RPMI8226 (cell line): ENCODE measurements at places on chromosomes 12 and 14.
A peak's percentile ranks its signal among the peaks of the same experiment; 100 is the strongest.

- no peak for DNase-seq
These were observed 11.4 kb downstream of the AGAP2 start for GRCh38 chr12:57726884-57727757.

DNA sequence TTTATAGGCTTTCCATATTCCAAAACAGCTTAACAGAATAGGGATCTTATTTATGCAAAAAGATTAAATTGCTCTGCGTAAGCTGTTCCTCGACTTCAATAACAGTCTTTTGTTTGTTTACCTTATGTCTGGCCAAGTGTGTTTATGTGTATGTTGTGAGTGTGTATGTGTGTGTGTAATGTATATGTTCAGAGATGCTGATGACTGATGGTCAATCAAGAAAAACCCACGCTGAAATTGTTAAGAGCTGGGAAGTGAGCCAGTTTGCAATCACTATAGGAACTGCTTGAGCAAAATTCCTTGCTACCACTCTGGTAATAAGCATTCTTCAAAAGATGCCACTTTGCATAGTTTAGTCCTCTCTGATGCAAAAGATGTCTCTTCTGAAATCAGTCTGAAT lies 59.6 kb downstream of the PRKD1 start:
- DNase-seq, result no peak

GRCh38 chr14:34997762-34998161 lies 15.0 kb downstream of the SRP54 start:
- no peak for DNase-seq

- no peak for DNase-seq
These were observed at the start of gene FOXG1 for GRCh38 chr14:28766469-28766955. Gene FOXG1, plus strand, starts transcription at chr14:28766787. Its CDS starts 493 bp downstream, at chr14:28767280.

DNA sequence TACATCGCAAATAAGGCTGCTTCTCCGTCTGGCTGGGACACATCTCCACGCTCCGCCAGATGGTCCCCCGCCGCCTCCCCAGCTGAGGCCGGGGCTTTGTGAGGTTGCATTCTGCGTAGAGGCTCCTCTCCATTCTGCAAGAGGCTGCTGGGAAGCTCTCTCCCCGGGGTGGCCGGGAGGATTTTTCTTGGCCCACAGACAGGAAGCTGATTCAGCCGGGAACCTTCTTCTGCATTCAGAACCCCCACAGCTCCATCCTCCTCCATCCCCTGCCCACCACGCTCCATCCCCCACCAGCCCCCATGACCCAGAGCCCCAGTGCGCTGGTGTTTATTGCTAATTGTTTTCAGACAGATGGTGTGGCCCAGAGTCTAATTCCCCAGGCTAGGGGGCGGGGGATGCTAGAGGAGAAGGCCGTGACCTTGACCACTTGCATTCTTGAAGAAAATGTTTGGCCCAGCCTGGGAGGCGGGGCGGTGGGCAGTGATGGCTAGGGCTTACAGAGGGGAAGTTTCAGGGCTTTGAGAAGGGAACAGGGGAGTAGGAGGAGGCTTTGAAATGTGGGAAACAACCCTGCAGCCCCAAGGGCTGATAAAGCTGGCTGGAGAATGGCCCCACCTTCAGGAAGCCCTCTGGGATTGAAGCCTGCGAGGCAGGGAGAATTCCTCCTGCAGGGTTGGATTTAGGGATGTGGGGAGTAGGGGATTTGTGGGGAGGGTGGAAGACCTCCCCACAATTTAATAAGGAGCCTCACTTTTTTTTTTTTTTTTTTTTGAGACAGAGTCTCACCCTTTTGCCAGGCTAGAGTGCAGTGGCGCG lies 88.5 kb upstream of the NCOR2 start:
- peak; percentile 66 for DNase-seq

GRCh38 chr12:128513831-128514230 lies 246.9 kb downstream of the TMEM132C start:
- no peak for DNase-seq

GRCh38 chr14:95365401-95365800 lies 45.7 kb upstream of the CLMN start:
- no peak for DNase-seq

- peak; percentile 28 for DNase-seq
These were observed 155.3 kb upstream of the ATP2B1 start for GRCh38 chr12:89863968-89864367.

DNA sequence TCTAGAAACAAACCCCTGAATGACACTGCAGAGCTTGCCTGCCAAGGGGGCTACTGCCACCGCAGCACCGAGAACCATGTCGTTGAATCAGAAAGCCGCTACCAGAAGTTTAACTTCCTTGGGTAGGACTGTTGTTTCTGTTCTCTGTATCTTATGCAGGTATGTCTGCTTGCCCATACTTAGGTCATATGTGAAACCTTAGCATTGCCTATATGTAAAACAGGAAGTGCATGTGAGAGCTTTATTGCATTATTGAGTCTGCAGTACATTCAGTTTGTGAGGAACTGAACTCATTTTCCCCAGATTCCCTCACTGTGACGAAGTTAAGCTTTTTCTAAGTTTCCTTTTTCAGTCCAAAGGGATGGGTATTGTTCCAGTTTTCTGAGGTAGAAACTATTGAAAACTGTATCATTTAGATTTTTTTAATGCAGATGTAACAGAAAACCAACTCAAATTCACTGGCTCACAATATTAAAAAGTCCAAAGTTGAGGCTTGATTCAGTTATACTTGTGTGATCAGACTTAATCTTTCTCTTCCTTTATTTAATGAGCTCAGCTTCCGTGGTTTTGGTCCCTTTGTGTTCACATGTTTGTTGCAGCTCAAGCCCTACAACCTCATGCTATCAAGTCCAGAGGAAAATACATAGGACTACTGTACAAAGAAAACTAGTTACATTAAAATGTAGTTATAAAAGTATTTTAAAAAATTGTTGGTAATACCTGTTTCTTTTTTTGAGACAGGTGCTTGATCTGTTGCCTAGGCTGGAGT lies 6.9 kb downstream of the FBXO34 start:
- DNase-seq, result no peak

GRCh38 chr14:20775901-20776300 lies 5.2 kb upstream of the RNASE6 start:
- no peak for DNase-seq

GRCh38 chr12:107511292-107511691 lies 174.3 kb upstream of the PWP1 start:
- no peak for DNase-seq

GRCh38 chr12:30729547-30729946 lies 25.2 kb downstream of the CAPRIN2 start:
- no peak for DNase-seq

GRCh38 chr14:85399186-85399585 lies 130.8 kb upstream of the FLRT2 start:
- no peak for DNase-seq

GRCh38 chr12:131882804-131883520 lies 11.5 kb upstream of the ULK1 start:
- DNase-seq, result no peak

GRCh38 chr14:75375983-75376382 lies 51.8 kb upstream of the JDP2 start:
- DNase-seq, result no peak

GRCh38 chr12:12883369-12884001 lies 7.9 kb upstream of the GPRC5A start:
- DNase-seq, result no peak

- DNase-seq, result no peak
These were observed 119.0 kb upstream of the ATP2B1 start for GRCh38 chr12:89827592-89827991.

DNA sequence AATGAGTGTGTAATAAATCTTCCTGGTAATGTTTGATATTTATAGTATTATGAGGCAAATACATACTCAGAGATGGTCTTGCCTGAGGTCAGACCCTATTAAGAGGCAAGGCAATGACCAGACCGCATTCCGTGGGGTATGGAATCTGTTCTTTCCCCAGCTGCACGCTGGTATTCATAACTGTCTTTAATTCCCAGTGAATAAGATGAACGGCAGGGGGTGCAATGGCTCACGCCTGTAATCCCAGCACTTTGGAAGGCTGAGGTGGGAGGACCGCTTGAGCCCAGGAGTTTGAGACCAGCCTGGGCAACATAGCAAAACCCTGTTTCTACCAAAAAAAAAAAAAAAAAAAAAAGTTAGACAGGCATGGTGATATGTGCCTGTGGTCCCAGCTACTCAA lies 44.6 kb downstream of the ERO1A start:
- DNase-seq, result no peak

GRCh38 chr12:122204167-122205052 lies 901 bp downstream of the B3GNT4 start:
- DNase-seq, result no peak
